Activated gamma-delta T cell treated with anti-CD3 and anti-CD28 coated beads, Interleukin-2, amount 50 U/mL, for 16 hours (primary cell): ENCODE measurements at places on chromosomes 5 and 9.

DNA sequence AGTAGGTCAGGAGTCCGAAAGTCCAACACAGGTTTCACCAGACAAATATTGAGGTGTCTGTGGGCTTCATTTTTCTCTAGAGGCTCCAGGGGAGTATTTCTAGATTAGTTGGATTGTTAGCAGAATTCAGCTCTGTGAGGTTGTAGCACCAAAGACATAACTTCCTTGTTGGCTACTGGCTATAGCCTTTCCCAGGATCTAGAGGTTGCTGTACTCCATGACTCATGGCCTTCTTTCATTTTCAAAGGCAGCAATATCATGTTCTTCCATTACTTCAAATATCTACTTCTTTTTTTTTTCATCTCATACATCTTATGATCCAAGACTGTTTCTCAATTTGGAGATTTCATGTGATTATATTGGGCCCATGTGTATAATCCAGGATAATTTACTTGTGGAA, 404.0 kb upstream of the FAM174A start:
- DNase-seq, result no peak

DNA sequence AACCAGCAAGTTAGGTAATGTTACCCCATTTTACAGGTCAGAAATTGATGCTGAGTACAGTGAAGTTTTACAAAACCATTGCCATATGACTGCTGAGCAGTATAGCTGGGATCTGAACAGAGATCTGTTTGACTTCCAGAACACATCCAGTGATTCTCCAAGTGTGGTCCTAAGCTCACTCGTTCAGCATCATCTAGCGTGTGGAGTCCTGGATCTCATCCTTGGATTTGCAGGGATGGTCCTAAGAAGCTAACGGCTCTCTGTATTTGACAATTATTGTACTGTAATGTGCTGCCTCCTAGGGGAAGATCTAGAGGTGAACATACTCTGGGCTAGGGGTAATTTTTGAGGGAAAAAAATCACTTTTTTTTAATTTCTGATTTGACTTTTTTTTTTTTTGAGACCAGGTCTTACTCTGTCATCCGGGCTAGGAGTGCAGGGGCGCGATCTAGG, 1.4 kb downstream of the SLC26A2 start:
- no peak for DNase-seq

GRCh38 chr9:115167175-115167574, 49.2 kb upstream of the TNC start:
- no peak for DNase-seq

- DNase-seq, result no peak
Observed at GRCh38 chr5:107564931-107565372, 105.8 kb downstream of the EFNA5 start.

- DNase-seq, result no peak
Observed at GRCh38 chr9:82273121-82273520, 284.5 kb downstream of the SPATA31D1 start.

- DNase-seq, result no peak
Observed at GRCh38 chr9:96720435-96720834, 57.5 kb downstream of the ZNF510 start.

GRCh38 chr5:105392122-105392709, 1829.6 kb upstream of the NUDT12 start:
- DNase-seq, result no peak

DNA sequence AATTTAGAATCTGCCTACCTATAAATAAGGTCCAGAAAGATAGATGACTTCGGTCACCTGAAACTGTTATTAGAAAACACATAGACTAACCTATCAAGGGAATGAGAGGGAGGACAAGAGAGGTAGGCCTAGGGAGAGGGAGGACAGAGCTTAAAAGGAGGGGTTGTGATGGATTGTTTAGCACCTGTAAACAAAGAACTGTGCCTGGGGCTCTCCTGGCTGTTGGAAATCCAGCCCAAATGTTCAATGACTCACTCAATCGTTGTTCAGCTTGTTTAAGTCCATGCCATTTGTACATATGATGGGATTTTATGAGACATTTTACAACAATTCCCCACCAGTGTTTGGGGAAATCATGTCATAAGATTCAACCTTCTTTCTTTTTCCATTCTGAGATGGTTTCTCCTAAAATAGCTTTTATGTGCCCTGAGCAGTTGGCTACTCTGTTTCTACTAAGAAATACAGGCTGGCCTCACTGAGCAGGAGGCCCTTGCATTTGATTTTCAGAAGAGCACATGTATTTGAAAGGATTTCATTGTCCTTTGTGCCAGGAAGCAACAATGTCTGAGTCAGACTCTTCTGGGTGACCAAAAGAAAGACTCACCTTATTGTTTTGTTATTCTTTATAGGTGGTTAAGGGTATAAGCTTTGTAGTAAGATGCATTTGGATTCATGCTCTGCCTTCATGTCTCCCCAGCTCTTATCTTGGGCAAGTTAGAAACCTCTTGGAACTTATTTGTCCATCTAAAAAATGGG, 48.2 kb upstream of the GPR151 start:
- no peak for DNase-seq

DNA sequence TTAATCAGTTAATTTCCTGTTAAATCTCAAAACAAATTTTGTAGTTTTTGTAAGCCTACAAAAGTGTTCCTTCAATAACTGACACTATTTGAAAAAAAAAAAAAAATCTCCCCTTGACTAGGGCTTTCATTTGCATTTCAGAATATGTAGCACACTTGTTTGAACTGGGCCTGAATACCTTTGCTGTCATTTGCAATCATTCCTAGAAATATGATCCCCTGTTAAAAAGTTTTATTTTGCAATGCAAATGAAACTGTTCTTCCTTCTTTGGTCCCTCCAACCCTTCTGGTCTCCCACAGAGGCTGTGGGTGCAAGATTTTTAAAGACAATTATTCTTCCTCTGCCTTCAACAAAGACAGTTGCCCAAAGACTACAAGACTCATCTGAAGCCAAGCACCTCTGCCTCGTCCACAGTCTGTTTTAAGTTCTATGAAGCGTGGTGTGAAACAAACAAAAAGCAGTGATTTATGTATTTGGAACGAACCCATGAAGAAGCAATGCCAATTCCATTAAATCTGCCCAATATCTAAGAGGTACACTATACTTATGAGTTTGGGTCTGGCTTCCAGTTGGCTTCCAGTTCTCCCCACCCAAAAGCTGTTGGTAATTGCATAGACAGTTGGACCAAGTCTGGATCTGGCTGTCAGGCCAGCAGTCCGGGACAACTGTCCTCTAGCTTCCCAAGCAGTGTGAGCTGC, 66.1 kb downstream of the CFAP90 start:
- DNase-seq, result no peak

GRCh38 chr9:16869131-16869881, 1.2 kb downstream of the BNC2 start:
- no peak for DNase-seq

DNA sequence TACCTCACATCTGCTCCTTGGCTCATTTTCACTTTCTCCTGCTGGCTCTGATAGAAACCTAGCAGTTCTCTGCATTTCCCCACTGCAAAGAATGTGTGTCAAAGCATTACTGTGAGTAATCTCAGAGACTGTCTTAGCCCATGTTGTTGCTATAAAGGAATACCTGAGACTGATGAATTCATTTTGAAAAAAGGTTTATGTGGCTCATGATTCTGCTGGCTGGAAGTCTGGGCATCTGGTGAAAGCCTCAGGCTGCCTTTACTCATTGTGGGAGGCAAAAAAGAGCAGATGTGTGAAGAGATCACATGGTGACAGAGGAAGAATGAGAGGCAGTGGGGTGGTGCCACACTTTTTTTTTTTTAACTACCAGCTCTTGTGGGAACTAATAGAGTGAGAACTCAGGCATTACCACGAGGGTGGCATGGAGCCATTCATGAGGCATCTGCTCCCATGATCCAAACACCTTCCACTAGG, 191.6 kb upstream of the CTNND2 start:
- DNase-seq, result no peak

DNA sequence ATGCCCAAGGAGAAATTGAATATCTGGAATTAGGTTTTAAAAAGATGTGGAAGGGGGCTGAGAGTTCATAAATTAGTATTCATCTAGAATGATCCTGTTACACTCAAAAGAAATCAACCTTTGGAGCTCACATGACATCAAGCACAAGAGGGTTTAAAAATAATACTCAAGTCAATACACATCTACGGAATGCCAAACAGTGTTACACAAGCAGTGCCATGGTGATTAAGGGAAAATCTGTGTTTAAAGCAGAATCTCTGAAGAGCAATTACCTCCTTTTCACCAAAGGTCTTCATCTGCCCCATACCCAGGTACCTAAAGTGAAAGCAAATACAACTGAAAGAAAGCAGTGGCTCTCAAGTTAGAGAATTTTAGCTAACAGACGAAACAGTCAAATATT, 261.6 kb downstream of the NFIB start:
- DNase-seq, result no peak

GRCh38 chr5:35833224-35833623, 23.5 kb upstream of the IL7R start:
- no peak for DNase-seq

DNA sequence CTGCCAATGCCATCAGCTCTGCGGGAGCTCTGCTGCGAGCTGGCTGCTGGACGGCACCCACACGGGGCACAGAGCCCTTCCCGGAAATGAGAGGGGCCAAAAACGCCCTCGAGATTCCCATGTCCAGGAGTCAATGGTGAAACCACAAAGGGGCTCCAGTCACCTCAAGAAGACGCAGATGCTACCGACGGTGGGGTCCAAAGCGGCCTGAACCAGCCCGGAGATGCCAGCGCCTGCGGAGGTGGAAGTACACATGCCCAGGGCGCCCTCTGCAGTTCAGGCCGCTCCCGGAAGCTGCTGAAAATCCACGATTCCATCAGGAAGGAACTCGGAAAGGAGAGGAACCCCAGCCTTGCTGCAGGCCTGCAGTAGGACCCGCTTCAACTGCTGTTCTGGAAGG, 82.4 kb upstream of the SELENOP start:
- no peak for DNase-seq

DNA sequence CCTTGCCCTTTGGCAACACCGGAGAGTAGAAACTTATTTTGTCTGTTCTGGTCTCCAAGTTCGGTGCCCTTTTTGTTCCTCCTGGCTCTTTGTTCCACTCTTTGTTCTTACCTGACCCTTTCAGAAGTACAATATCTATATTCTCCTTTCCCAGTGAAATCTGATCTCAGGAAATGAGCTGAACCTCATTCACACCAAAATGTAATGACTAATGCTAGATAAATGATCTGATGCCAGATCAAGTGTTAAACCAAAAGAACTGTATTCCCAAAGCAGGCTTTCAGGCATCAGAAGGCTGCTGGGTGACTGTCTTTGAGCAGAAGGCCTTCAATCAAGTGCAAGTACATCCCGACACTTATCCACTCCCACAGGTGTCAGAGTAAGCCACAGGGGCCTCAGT, 156.4 kb downstream of the SPOCK1 start:
- DNase-seq, result no peak

DNA sequence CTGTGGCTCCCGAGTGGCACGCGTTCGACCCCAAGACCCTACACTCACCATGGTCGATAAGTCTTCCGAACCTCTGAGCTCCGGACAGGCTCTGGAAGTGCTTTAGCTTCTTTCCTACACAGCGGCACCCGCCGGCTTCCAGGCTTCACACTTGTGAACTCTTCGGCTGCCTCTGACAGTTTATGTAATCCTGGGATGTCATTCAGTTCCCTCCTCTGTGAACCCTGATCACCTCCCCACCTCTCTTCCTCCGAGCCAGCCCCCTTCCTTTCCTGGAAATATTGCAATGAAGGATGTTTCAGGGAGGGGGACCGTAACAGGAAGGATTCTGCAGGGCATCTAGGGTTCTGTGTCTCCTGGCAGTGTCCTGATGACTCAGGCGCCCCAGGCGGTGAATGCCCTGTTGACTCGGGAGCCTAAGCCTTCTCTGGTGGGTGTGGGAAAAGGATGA, at the start of gene CD14:
Gene CD14, minus strand, starts transcription at position 155 of the 451 bp plus-strand sequence. Its CDS starts 104 bp downstream, at position 51.
- no peak for DNase-seq

GRCh38 chr5:39750661-39751060, 325.9 kb upstream of the DAB2 start:
- DNase-seq, result no peak

DNA sequence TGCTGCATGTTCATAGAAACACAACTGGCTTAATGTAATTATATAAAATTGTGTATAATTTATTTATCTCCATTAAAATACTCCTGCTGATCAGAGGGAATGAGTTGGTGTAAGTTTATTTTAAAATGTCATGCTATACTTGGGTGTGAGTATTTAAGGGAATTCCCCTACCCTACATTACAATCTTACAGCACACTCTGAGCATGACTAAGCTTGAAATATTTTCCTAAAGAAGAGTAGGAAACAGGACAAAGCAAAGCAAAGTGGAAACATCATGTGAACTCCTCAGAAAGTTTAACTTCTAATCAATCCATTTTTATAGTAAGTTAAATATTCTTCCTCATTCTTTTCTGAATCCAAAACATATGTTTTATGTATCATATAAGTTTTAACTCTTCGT, 1271.3 kb downstream of the EFNA5 start:
- DNase-seq, result no peak

DNA sequence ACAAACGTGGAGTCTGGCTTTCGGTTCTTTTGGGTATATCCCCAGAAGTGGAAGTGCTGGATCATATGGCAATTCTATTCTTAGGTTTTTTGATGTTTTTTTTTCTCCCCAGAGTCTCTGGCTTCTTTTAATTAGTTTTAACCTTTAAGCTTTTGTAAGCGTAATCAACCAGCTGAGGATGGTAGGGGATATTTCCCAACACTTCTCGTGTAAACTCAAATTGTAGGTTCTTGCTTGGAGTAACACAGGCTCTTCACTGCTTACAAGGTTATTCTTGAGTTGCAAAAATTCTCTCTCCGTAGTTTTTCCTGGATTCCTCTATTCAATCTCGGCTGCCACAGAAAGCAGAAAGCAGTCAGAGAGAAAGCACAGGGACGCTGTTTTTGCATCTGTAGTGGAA, 11.9 kb downstream of the LAMC3 start:
- no peak for DNase-seq

GRCh38 chr5:142617416-142618129, 68.3 kb downstream of the FGF1 start:
- DNase-seq, result no peak

DNA sequence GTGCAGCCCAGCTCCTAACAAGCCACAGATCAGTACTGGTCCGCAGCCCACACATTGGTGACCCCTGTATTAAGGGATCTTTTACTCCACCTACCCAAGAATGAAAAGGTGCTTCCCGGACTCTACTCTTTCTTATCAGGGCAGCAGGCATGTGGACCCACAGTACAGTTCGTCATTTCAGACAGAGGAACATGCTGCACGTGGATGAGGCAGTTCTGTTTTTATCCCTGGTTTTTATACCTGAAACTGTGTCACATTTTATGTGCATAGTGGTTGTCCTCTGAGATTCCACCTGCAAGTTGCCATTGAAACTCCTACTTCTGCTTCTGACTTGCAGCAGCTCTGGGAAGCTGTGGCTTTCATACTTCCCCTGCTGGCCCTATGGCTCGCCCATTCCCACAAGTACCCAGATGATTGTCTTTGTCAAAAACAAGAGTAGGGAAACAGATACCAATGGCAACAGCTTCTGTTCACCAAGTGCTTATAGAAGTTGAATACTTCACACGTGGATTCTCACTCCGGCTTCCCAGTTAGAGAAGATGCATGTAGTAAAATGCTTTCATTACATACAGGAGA, 208.0 kb downstream of the TRIO start:
- DNase-seq, result no peak

GRCh38 chr5:139740992-139741672, 54.5 kb upstream of the PSD2 start:
- DNase-seq, result no peak
